ENCODE measurements at places on chromosomes 3 and 15.
A peak's percentile ranks its signal among the peaks of the same experiment; 100 is the strongest.

DNA sequence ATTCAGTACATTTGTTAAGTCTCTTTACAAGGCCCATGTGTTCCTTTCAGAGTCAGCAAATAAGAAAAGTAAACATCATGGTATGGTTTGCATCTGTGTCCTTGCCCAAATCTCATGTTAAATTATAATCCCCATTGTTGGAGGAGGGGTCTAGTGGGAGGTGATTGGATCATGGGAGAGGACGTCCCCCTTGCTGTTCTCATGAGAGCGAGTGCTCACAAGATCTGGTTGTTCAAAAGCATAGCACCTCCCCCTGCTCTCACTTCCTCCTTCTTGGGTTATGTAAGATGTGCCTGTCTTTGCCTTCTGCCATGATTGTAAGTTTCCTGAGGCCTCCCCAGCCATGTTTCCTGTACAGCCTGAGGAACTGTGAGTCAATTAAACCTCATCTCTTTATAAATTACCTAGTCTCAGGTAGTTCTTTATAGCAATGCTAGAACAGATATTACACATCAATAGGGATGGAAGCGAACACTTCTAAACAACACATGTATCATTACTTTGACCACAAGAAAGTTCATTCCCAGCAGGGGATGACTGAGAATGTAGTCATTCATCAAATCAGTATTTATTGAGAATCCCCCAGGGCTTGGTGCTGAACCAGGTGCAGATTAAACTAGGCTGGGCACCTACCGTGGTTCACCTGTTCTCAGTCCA is 4.1 kb downstream of the EFCAB12 start:
- peak; percentile 61 for DNase-seq

GRCh38 chr3:64158334-64158733 is 66.9 kb downstream of the PRICKLE2 start:
- peak; percentile 13 for DNase-seq

DNA sequence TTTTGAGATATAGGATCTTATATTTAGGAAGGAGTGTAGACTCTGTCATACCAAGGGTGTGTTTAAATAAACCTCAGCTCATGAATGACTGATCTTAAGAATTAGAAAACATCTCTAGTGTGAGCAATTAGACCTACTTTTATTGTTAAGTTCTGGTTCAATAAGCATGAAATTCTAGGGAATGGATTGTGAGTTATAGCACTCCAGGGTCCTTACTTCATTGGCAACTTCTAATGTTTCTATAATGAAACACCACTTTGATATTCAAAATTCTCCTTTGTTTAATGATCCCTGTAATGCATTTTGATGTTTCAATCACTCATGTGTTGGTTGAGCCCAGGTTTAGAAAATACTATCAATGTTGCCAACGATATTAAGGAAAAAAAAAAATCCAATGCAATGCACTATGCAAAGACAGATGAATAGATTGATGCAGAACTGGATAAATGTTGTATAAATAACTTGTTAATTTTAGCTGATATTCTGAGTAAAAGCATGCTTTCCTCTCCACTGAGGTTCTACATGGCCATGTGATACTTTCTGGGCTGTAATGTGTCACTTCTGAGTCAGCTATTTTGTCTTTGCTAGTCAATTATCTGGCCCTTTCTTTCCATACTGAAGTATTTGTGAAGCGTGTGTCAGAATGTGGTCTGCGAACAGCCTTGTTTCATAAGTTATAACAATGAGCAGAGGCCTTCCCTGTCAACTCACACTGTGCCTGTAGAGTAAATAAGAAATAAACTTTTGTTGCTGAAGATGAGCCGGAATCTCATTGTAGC is 1035.9 kb downstream of the PLOD2 start:
- peak; percentile 66 for DNase-seq

- peak; percentile 67 for DNase-seq
Observed at GRCh38 chr3:63386568-63386967, 108.5 kb downstream of the SYNPR start.

GRCh38 chr3:186566772-186567071 is 417 bp downstream of the TBCCD1 start:
- DNase-seq, result no peak

DNA sequence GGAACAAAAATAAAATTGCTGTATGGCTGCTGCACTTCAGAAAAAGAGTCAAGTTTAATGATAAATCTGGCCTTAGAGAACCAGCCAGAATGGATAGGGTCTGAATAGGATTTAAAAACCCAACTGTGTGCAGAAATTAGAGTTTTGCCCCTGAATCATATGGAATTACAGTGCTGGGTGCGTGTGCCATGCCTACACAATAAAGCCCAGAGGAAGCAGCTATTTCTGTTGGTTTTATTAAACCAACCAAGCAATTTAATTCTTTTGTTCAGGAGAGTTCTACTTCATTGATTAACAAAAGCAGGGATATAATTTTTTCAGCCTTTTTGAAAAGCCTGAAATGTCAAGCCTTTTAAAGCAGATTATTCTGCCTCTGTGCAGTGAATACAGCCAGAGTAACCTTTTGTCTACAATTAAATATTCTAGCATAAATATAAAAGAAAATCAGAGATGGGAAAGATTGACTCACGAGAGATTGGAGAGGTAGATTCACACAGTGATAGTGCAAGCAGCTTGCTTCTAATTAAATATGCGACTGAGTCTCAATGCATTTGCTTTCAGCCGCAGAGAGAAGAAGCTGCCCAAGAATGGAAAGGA is 66.7 kb upstream of the DNAJC19 start:
- no peak for DNase-seq

DNA sequence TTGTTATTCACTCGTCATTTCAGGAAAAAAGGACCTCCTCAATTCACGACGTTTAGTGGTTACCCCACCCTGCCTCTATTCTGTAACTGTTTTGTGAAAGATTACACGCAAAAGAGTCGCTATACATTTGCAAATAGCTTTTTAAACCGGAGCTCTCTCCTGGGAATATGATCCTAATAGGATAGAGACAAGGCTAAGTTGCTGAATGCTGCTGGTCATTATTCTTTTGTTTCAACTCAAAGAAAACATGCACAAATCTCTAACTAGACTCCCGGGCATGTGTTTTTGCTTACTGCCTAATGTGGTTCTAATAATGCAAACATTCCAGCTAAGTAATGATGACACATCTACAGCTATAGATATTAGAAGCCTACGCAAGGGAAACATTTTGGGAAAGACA is 214.6 kb upstream of the MDFIC2 start:
- no peak for DNase-seq

DNA sequence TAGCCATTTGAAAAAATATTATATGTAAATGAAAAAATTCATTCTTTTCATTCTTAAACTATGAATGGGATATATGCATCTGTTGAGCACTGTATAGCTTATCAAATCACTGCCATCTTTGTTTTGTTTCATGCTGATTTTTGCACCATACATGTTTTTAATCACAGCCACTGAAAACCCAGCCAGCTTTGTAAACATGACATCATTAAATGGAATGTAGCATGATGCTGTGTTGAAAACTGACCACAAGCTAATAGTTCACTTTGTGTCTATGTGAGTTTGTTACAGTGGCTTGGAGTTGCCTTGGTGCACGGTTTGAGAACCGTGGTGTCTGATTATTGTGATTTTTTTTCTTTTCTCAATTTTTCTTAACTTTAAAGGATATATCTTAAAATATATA is 75.7 kb downstream of the GMPS start:
- peak; percentile 77 for DNase-seq

- DNase-seq, result peak; percentile 53
Observed at GRCh38 chr15:75542386-75542797, 36.7 kb downstream of the PTPN9 start.

GRCh38 chr15:22904736-22905135 is 66.3 kb downstream of the NIPA2 start:
- DNase-seq, result no peak

GRCh38 chr3:158652463-158652862 is 8.1 kb downstream of the GFM1 start:
- DNase-seq, result no peak

GRCh38 chr3:85881833-85882393 is 923.1 kb downstream of the CADM2 start:
- DNase-seq, result no peak

DNA sequence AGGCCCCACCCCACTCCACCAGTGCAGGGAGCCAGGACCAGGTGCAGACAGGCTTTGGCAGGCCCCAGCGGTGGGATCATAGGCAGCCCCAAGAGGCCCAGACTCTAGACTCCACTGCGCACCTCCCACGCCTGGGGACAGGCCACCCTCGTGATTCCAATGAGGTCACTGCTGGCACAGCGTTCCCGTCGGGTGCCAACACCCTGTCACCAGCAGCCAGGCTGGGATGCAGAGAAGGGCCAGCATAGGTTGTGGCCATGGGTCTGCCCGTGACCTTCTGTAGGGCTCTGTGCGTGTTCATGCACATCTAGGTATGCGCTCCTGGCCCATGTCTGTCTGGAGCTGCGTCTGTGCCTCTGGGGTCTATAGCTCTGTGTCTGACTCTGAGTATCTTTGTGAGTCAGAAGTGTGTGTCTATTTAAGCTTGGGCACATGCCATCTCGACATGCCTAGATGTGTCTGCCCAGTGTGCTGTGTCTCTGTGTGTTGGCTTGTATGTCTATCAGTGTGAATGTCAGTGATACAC is 13.0 kb downstream of the VIPR1 start:
- no peak for DNase-seq

DNA sequence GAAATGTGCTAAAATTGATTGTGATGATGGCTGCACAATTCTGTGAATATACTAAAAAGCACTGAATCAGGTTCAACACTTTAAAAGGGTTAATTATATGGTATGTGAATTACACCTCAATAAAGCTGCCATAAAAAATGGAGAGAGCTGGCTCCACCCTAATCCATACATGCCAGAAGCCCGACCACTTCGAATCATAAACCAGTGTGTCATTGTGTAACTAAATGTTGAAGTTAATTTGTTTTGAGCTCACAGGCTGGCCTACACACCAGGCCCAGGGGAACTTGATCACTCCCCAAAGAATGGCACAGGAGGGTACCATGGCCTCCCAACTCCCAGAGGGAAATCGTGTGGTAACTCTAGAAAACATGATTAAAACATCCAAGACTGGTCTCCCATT is 14.0 kb downstream of the PLCD1 start:
- no peak for DNase-seq

DNA sequence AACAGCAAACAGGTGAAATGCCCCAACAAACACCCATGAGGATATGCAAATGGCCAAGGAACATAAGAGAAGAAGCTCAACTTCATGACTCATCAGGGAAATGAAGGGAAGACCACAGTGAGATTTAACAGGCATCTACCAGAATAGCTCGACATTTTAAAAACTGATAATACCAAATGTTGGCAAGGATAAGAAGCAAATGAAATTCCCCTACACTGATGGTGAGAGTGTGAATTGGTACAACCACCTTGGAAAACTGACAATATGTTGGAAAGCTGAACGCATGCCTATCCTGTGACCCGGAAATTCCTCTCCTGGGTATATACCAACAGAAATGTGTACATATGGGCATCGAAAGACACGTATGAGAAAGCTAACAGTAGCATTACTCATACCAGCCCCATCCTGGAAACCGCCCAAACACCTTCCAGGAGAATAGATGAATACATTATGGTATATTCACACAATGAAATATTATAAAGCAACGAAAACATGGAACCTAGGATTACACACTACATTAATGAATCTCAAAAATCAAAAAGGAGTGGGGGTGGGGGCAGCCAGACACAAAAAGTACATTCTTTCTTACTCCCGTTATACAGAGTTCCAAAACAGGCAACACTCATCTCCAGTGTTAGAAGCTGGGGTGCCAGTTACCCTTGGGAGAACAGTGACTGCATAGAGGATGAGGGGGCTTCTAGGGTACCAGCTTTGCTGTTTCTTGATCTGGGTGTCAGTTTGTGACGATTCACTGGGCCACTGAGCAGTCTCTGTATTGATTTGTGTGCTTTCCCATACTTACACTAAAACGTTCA is 16.9 kb downstream of the RFTN1 start:
- peak; percentile 22 for DNase-seq

DNA sequence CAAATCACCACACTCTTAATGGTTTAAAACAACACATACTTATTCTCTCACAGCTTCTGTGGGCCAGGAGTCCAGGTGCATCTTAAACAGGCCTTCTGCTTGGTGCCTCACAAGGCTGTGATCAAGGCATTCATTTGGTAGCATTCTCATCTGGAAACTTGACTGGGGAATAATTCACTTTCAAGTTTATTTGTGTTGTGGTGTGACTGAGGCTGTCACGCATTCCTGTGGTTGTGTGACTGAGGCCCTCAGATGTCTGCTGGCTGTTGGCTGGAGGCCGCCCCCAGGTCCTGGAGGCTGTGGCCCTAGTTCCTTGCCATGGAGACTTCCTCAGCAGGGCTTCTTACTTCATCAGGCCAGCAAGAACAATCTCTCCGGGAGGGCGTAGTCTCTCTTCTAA is 16.9 kb upstream of the FAM3D start:
- peak; percentile 92 for DNase-seq

GRCh38 chr15:47299846-47300434 is 417.4 kb upstream of the SEMA6D start:
- DNase-seq, result no peak

DNA sequence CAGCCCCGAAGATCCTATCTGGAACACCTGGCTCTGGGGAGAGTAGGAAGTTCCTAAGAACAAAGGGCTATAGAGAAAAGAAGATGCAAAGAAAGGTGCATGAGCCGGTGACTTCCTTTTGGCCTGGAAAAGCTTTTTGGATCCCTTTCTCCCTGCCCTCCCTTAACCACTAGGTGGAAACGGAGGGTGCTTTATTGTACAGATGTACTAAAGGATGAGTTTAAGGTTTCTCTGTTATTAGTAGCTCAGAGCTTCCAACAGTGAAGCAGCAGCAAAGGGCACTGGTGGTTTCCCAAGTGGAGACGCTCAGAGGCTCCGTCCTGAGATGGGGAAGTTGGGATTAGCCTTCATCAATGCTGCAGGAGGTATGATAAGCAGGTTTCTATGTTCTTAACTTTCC is 5.9 kb upstream of the ADGRG7 start:
- DNase-seq, result peak; percentile 40

DNA sequence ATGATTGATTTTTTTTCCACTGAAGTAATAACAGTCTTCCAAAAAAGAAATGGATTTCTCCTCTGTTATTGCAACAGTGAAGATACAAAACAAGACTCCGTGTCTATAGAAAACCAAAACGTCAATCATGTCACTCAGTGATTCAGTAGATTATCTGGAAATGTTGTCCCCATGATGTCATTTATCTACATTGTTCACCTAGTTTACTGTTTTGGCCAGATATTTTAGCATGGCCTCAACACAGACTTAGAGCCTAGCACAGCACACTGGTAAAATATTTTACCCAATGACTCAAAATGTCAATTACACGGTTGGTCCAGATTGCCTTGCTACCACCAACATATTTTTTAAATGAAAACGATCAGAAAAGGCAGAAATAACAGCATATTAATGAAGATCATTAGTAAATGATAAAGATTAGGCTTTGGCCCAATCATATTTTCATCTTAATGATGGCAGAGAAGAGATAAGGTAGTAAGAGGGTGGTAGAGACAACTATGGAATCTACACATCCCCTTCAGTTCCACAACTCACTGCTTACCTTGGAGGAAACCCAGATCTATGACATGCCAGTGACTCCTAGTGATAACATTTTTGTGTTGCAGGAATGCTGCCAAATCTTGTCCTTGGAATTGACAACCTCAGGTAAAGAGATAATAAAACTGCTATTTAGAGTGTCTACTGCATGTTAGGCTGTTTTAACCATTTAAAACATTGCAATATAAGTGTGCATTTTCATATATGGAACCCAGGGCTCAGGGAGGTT is 347.7 kb upstream of the ARPP21 start:
- peak; percentile 15 for DNase-seq

Data from kidney tubule cell (primary cell).